ENCODE measurements at places on chromosomes 5 and 9.
A peak's percentile ranks its signal among the peaks of the same experiment; 100 is the strongest.

- no peak for DNase-seq
Observed at GRCh38 chr5:67149951-67150523, 46.6 kb downstream of the CD180 start.

DNA sequence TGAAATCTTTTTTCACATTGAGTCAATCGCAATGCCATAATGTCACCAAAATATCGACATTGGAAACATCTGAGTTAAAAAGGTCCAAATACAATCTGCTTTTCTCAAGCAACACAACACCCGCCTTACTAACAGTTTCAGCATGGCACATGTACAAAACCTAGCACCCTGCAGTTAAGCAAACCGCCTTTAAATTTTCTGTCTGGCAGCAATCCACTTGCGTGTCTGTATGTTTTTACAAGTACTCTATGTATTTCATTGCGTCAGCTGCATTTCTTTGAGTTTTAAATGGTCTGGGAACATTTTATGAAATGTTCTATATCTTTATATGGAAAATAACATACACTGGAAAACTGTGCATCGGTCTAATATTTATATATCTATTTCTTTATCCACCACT is 134.6 kb downstream of the DENND1A start:
- DNase-seq = no peak

GRCh38 chr5:124655921-124656511 is 90.4 kb downstream of the ZNF608 start:
- peak; percentile 70 for DNase-seq

DNA sequence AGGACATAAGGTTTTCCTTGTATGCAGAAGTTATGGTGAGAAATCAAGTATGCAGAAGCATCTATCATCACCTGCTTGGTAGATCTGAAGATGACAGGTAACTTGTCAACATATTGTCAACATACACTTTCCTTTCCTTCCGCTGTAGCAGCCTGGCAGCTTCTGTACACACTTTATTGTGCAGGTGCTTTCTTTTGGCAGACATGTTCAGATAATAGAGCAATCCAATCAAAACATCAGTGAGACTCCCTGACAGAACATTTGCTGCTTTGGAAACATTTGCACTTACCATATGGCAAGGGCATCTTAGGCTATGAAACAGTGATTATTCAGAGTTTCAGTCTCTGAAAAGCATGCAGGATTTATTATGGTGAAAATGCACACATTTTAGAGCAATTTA is 161.1 kb upstream of the CDH12 start:
- no peak for DNase-seq

- DNase-seq = no peak
Observed at GRCh38 chr5:77633207-77633675, 5.3 kb downstream of the OTP start.

- no peak for DNase-seq
Observed at GRCh38 chr9:111839987-111840386, 45.2 kb upstream of the SHOC1 start.

- DNase-seq = no peak
Observed at GRCh38 chr5:136137497-136138220, 5.0 kb downstream of the SMAD5 start.

- no peak for DNase-seq
Observed at GRCh38 chr9:16745359-16745758, 125.1 kb downstream of the BNC2 start.

DNA sequence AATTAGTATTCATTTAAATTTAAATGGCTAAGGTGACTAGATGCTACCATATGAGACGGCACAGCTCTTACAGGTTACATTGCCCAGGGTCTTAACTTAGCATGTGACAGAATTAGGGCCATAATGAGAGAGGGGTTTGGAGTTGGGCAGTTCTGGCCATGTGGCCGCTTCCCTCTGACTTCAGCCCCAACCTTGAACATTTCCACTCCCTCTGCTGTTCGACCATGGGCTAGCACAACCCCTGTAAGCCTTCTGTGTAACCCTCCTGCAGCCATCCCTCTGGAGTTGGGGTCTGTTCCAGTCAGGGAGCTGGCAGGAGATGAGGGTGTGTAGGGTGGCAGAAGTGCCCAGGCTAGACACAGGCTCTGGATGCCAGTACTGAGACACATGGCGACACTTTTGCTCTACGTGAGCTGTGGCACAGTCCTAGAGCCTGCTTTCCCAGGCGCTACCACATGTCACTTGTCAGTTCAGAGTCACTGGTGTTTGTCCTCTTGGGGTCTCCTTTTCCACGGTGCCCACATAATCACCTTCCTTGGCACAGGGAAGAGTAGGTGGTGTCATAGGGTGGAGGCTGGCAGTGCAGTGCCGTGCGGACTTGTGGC is 128.7 kb upstream of the PITX1 start:
- no peak for DNase-seq

DNA sequence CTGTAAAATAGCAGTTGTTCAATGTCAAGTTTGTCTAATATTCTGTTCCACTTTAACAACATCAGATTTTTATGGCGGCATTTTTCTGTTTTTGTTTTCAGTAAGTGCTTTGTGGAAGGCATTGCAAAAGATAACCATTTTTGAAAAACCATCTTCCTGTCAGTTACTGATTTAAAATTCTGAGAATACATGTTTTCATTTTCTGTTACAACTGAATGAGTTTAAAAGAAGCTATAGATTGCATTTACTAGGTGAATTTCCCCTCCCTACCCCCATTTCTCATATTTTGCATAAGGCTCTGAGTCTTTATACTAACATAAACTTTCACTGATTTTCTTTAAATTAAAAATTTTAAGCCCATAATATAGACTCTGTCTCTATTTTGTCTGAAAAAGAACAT is 4.6 kb upstream of the ERAP2 start:
- DNase-seq = no peak

DNA sequence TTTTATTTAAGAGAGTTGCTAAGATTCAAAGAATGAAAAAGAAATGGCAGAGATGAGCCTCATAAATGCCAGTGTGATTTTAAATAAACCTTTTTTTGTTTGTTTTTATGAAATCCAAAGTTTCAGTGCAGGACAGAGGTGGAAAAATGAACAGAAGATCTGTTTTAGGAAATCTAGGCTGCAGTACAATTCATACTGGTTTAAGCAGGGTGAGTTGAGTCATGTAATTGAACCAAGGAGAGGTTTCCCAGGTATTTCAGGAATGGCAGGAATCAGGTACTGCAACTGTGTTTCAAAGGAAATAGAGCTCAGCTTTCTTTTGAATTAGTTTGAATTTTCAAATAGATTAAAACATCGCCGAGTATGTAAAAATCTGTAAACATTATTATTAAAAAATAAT is 3.0 kb upstream of the ANKRD31 start:
- DNase-seq = no peak

- peak; percentile 61 for DNase-seq
Observed at GRCh38 chr5:35458824-35459207, 158.8 kb upstream of the SPEF2 start.

- no peak for DNase-seq
Observed at GRCh38 chr9:22395687-22396141, 50.9 kb upstream of the DMRTA1 start.

GRCh38 chr9:22954964-22955363 is 508.3 kb downstream of the DMRTA1 start:
- DNase-seq = no peak

DNA sequence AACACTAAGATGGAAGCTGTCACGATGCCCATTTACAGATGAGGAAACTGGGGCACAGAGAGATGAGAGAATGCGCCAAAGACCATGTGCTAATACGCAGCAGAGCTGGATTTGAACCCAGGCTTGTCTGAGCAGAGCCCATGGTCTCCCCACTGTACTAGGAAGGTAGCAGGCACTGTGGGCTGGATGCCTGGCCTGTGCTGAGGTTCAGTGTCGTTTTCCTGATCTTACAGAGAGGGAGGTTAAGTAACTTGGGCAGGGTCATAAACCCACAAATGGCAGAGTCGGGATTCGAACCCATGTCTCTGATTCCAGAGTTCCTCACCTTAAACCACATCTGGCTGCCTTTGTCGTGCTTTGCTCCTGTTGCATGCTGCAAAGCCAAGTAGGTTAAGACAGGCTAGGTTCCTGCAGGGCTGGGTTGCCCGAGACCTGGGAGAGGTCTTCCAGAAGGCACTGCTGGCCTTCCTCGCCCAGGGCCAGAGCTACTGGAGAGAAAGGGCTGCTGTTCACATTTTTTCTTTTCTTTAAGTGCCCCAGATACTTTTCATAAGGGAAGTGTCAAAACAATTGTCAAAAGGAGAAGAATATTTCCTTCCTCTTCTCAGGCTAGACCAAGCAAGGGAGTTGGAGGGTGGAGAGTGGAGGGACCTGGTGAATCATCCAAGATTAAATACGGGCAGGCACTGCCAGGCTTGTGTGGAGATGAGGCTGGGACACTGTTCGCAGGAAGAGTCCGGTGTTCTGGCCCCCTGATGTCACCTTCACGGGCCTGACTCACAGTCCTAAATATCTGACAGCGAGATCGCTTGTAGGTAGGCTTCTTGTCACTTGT is 3.2 kb downstream of the NEK6 start:
- DNase-seq = no peak

DNA sequence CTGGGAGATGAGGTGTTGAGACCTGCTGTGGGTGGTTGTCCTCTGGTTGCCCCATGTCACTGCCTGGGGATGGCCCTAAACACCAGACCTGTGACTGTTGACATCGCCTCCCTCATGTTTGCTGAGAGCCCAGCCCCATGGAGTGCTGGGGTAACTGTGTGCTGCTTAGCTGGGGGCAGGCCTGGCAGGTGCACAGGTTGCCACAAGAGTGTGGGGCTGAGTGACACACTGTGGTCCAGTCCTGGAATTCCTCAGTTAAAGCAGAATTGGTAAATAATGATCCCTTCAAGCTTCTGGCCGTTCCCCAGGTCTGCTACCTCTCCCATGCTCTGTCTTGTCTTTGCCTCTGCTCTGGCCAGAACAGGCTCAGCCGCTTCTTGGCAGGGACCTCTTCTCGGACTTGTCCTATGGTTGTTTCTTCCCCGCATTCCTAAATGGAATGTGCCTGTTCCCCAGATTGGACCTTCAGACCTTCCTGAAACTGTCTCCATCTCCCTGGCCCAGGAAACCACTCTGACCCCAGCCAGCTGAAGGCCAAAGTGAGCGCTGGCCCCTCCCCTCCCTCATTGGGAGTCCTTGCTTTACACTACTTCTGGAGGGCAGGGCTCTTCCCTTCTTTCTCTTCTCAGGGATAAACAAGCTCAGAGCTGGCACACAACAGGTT is 61.2 kb upstream of the PITX1 start:
- DNase-seq = no peak

GRCh38 chr9:93295456-93296076 is 111.6 kb downstream of the WNK2 start:
- no peak for DNase-seq

- DNase-seq = no peak
Observed at GRCh38 chr5:5420251-5420650, 2.2 kb upstream of the ICE1 start.

- no peak for DNase-seq
Observed at GRCh38 chr5:77924081-77924480, 147.9 kb upstream of the TBCA start.

DNA sequence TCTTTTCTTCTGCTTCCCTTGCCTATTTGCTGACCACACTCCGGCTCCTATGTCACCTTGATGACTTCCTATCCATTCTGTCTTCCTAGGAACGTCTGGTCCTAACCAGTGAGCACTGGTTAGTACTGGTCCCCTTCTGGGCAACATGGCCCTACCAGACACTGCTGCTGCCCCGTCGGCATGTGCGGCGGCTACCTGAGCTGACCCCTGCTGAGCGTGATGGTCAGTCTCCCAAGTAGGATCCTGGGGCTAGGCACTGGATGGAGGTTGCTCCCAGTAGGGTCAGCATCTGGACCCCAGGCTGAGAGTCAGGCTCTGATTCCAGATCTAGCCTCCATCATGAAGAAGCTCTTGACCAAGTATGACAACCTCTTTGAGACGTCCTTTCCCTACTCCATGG is 2.2 kb downstream of the GALT start:
- no peak for DNase-seq
